ENCODE measurements at places on chromosomes 4 and X. TPM values are rescaled to one million over a fixed set of nuclear protein-coding genes. Genes with fewer than 3 reads are reported as not detected.

TBC1D9 gene
- 15.9 TPM for total RNA-seq

GYG2 gene
- 3.9 TPM for total RNA-seq

- DNase-seq = no peak
These were observed 55.8 kb upstream of the GIMD1 start for GRCh38 chr4:106424426-106424825.

PAPSS1 gene
- 10.9 TPM for total RNA-seq

TRIM75 gene
- total RNA-seq = not detected

DNA sequence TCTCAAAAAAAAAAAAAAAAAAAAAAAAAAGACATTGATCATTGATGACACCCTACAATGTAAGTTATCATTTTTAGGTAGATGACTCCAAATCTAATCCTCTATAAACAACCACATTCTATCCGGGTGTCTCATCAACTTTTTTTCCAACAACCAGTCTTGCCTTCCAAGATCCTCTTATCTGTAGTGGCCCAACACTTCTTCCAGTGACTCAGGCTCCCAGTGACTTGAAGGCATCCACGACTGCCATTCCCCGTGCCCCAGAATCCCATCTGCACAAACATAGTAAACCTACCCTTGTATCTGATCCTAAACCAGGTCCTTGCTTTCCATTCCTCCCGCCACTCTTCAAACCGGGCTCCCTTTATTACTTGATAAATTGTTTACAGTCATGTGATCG, 15.6 kb upstream of the TSPAN5 start:
- DNase-seq = no peak

DNA sequence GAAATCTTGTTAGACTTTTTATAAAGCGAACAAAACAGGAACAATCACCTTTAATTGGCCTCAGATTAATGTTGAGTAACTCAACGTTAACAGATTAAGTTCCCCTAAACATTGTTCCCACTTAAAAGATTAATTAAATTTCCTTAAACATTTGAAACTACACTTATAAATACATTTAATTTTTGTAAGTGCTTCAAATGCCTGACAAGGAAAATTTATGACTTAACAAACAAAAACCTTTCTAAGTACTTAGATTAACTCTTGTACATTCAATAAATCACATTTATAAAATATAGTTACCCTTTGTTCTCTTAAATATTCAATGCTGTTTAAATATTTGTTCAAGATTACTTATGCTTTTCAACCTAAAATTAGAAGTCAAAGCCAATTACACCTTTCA, 39.4 kb upstream of the OCIAD2 start:
- DNase-seq = no peak

DNA sequence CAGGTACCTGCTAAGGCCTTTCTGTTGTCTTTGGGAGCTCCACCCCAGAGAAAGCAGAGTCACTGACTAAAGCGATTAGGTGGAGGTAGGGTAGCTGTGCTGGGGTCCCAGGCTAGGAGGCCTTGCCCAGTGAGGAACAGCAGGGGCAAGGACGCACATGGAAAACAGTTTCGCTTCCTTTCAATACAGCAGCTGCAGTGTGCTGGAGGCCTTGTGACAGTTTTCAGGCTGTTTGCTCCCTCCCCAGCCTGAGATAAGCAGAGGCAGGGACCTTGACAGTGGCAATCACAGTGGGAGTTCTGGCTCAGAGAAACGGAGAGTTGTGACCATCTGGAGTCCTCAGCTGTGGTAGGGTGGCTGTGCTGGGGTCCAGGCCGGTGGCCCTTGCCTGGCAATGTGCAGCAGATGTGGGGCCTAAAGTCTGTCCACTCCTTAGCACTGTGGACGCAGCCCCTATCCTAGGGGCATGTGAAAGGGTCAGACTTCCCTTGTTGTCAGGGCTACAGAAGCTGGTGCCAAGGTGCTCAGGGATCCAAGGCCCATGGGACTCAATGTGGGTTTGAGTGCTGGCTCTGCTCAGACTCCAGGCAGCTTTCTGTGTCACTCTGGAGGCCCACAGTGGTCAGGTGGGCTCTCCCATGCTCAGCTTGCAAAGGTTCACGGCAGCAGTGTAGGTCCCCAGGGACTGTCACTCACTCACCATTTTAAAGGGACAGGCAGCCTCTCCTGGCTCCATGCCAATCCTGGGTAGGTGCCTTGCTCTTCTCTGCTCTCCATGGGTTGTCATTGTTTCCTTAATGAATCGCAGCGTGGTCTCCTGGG, 534.9 kb upstream of the FMR1 start:
- no peak for DNase-seq

PARM1 gene
- total RNA-seq = 54.6 TPM

- DNase-seq = no peak
These were observed 222.1 kb downstream of the CAMK2D start for GRCh38 chr4:113539408-113539807.

- DNase-seq = peak; percentile 64
These were observed 12.3 kb upstream of the XPNPEP2 start for GRCh38 chrX:129726307-129727111.

- DNase-seq = no peak
These were observed 1.9 kb downstream of the SPIN2B start for GRCh38 chrX:57119416-57119815.

- no peak for DNase-seq
These were observed 675 bp downstream of the PRIMPOL start for GRCh38 chr4:184649971-184650855.

GRCh38 chr4:87525636-87526295, 3.4 kb downstream of the SPARCL1 start:
- DNase-seq = no peak

GRCh38 chr4:15893962-15894361, 44.6 kb downstream of the FGFBP1 start:
- no peak for DNase-seq

MAGEB17 gene
- total RNA-seq = not detected

- no peak for DNase-seq
These were observed 41.0 kb downstream of the LDB2 start for GRCh38 chr4:16857425-16857824.

DNA sequence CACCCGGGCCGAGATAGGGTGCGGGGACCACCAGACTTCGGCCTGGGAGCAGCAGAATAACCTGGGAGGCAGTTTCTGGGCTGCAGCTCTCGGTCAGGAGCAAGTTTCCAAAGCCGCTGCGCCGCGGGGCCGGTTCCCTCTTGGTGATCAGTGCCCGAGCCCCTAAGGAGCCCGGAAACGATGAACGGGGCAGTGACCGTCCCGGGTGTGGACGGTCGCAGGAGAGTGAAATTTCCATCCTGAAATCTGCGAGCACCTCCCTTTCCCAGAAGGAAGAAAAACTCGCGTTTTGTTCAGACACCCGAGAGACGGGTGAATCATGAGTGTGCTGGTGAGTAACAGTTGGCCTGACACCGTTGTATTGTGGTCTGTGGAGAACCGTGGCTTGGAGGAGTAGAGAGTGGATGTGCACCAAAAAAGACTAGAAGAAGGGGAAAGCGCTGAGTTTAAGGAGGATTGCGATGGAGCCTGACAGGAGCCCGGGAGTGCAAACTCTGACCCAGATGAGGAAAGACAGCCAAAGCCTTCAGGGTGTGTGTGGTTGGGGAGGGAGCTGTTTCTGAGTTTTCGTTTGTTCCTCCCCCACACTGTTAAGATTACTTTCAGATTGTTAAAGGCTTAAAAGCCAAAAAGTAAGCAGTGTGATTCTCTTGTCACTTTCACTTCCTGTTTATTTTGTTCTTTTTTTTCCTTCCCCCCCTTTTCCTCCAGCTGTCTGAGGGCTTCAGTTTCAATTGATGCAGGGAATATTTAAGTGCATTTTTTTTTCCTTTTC, 828 bp downstream of the MCUB start:
- DNase-seq = peak; percentile 37

DNA sequence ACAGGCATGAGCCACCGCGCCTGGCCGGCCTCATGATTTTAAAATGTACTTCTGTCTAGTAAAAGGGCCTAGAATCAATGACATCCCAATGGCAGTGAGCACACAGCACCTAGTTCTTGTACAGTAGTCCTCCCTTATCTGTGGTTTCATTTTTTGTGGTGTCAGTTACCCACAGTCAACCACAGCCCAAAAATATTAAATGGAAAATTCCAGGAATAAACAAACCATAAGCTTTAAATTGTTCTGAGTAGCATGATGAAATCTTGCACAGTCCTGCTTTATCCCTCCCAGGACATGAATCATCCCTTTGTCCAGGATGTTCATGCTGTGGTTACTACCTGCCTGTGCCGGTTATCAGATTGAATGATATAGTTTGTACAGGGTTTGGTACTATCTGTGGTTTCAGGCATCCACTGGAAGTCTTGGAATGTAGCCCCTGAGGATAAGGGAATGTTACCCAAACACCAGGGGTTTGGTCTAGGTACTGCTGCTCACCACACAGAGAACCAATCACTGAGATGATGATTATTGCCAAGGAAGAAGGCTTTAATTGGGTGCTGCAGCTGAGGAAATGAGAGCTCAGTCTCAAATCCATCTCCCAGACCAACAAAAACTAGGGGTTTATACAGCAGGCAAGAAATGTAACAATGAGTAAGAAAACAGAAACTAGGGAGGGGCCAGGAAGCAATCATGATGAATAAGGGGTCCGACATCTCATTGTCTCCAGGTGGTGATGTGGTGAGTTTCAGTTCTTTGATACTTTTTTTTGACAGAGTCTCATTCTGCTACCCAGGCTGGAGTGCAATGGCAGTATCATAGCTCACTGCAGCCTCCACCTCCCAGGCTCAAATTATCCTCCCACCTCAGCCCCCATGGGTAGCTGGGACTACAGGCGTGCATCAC, 16.2 kb upstream of the FHL1 start:
- no peak for DNase-seq

APLN gene
- 10.0 TPM for total RNA-seq

- DNase-seq = no peak
These were observed 55.5 kb downstream of the PJA1 start for GRCh38 chrX:69109706-69110105.

IGBP1 gene
- 52.4 TPM for total RNA-seq

GRCh38 chr4:42641656-42642055, 15.2 kb downstream of the ATP8A1 start:
- DNase-seq = no peak

- DNase-seq = no peak
These were observed 2.2 kb downstream of the KIT start for GRCh38 chr4:54659749-54660535.

TEX13B gene
- not detected for total RNA-seq

DNA sequence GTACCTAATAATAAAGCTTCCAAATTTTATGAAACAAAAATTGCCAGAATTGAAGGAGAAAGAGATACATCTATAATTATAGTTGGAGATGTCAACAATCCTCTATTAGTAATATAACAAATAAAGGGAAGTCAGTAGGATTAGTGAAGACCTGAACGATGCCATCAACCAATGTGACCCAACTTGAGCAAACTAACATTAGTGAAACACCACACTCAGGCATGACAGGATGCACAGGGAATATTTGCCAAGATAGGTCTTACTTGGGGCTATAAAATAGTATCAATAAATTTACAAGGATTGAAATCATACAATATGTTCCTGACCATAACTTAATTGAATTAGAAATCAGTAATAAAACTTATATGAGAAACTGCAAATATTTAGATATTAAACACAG, 12.0 kb downstream of the SPON2 start:
- DNase-seq = no peak

IL21 gene
- not detected for total RNA-seq

DNA sequence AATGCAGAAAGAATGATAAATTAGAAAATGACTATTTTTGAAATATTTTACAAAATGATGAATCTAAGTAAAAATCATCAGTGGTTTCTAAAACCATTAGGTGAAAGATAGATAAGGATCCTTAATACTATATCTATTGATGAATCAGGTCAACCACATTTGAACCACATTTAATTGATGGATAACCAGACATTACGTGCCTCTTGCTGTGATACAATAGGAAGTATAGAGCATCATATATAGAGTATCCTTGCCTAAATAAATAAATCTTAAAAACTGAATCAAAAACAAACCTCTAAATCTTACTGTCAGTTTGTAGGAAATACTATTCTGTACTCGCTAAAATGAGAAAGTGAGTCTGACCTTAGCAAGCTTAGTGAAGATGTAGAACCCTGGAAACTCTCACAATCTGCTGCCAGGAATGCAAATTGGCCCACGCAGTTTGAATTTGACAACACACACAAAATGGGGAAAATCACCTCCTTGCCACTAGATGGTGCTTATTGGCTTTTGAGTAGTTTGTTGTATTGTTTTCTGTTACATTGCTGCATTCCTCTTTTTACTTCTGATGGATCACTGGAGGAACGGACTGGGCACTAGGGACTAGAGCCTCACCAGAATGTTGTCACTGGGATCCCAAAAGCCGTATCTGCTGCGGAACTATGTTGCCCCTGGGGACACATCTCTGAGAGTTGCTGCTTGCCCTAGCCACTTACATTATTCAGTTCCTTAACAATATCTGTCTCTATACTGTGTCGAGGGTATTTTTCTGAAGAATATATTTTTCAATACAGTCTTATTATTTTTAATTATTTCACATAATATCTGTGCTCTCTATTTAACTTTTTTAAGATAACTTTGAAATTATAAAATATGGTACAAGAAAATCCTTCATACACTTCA, 25.4 kb upstream of the SLAIN2 start:
- DNase-seq = no peak
